ENCODE measurements at places on chromosomes 3 and 15.
A peak's percentile ranks its signal among the peaks of the same experiment; 100 is the strongest.

DNA sequence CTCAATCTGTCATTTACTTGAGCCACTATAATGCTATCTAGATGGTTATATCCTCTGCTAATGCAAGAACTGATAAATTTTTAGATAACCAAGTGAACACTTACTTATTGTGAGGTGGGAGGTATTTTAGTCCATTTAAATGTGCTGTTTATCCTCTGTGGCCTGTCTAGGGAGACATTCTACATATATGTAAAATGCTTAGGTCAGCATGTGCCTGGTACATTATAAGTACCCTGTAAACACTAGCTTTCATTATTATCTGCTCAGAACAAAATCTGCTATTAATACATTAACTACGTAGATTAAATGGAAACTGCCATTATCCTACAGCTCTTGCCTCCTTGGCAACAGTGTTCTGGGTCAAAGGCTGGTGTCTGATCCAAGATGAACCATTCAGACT lies 41.8 kb upstream of the MAPKBP1 start:
- DNase-seq: no peak

DNA sequence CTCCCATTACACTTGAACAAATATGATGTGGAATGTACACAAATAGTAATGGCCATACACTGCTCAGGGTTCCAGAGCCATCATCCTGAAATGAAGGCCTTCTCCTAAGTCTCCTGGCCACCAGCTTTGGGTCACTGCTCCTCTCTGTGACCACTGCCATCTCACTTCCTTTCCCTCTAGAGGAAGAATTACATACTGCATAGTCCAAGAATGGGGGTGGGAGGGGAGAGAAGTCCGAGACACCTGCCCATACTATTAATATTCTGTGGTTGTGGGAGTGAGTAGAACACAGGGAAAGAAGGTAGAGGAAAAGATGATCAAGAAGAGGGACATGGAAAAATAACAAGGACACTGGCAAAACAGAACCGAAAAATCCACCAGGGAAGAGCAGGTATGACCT lies 20.6 kb downstream of the ETV5 start:
- DNase-seq: no peak

GRCh38 chr3:57500506-57500905 lies 43.6 kb downstream of the DNAH12 start:
- DNase-seq: no peak

DNA sequence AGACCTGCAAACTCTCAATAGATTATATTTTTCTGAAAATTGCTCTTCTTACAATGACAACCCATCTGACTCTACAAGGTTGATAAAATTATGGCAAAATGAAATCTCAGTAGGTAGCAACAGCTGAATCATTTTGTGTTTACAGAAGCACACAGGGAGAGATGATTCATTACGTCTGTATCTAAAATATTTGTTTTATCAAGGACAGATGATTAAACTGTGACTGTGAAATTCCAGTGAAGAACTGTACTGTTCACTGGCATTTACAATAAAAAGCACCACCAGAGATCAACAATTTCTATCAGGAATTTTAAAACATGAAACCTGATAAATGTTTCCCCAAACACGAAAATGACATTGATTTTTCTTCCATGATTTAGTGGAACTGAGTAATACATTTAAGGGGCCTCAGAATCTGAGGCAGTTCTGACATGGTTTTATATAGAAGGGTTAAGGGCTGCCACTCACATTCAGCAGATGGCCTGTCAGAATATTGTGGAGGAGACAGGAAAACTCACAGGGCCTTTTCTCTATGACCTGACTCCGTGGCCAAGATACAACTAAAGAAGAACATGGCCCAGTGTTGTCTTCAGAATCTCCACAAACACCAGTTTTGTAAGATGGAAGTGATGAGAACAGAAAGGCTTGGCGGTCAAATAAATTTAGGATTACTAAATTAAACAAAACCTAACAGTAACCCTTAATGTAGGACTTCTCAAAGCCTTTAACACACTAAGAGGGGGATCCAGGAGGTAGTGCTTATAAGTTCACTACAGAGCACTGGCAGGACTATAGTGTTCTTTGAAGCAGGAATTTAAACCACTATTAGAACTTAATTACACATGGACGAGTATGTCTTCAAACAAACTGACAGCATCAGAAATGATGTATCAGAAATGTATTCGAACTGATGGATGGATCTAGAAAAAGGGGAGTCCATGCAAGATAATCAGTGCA lies 25.9 kb downstream of the RAD18 start:
- DNase-seq: peak; percentile 78

DNA sequence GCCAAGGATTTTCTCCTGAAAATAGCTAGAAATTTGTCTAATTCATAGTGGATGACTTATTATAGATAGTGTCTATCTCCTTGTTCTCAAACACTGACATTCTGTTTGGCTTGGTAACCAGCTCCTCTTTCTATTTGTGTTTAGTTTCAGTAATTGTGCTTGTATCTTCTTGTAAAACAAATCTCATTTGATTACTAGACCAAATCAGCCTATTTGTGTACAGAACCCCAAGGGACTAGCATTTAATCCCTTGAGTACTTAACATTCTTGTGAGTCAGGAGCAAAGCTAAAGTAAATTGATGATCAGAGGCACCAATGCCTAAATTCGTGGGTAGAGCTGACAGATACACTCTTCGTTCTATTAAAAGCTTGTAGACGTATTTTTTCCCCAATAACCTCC lies 306.5 kb upstream of the SLITRK3 start:
- no peak for DNase-seq

DNA sequence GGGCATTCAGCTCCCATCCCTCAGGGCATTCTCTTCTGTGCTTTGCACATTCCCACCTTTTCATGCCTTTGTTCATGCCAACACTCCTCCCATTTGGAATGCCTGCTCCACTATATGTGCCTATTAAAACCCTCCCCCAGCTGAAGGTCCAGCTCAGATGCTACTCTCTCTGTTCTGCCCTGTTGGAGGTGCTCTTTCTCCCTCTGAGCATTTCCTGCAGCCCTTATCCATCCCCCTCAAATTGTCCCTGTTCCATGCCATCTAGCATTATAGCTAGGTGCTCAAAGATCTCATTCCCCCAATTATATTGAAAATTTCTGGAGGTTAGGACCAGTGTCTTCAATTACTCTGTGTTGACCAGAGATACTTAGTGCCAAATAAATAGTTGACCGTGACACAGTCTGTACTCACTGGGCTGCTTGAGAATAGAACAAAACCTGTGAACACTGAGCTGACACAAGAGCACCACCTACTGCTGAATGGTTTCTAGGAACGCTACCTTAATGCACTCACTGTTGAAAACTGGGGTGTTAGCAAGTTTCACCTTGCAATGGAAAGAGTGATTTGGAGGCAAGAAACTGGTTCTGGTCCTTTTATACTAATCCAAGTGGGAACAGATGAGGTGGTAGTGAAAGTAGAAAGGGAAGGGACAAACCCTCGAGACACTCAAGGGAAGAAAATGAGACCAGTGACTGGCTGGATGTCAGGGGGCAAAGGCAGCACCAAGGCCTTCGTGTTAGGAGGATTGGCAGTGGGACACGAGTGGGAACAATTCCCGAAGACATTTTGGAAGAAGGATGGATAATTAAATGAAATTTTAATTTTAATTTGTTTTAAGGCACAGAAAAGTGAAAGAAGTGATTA lies 289.8 kb upstream of the ROPN1 start:
- peak; percentile 64 for DNase-seq
